CD8-positive, alpha-beta T cell (primary cell): ENCODE measurements at places on chromosomes 3 and 15.

DNA sequence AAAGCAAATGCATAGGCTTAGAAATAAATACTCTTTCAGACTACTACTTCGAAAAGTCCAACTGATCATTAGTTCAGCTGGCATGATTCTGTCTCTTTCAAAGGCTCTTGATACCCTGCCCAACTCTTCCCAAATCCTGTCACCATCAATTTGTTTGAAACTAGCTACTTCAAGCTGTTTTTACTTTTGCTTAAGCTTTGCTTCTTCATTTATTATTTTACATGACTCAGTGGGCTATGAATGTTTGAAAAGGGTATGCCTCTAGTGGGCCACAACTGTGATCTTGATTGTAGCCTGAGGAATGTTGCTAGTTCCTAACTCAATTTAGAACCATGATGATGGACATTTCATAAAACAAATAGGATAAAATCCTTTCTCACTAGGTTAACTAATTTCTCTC, 340.8 kb downstream of the NAALADL2 start:
- DNase-seq, result no peak

DNA sequence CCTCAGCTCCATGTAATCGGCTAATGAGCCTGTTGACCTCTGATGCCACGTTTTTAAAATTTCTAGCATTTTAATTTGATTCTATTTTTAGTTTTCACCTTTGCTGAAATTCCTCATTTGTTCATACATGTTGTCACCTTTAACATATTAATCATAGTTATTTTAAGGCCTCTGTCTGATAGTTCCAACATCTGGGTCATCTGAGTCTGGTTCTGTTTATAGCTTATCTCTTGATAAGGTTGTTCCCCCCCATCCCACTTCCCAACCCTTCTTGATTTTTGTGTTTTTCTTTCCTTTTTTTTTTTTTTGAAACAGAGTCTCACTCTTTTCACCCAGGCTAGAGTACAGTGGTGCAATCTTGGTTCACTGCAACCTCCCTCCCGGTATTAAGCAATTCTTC, 36.4 kb downstream of the MAP2K1 start:
- no peak for DNase-seq

- DNase-seq, result no peak
Measured at GRCh38 chr15:62357431-62357830, 192.3 kb upstream of the C2CD4B start.

DNA sequence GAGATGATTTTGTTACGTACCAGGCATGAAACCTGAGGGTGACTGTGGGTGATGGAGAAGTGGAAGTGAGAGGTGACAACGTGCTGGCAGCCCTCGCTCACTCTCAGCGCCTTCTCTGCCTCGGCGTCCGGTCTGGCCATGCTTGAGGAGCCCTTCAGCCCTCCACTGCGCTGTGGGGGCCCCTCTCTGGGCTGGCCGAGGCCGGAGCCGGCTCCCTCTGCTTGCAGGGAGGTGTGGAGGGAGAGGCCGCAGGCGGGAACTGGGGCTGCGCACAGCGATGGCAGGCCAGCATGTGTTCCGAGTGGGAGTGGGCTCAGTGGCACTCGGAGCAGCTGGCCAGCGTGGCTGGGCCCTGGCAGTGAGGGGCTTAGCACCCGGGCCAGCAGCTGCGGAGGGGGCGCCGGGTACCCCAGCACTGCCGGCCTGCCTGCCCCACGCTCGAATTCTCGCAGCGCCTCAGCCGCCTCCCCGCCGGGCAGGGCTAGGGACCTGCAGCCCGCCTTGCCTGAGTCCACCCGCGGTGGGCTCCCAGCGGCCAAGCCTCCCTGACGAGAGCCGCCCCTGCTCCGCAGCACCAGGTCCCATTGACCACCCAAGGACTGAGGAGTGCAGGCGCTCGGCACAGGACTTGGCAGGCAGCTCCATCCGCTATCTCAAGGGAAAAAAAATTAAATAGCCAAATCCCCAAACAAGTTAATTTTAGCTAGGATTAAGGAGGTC, 29.7 kb upstream of the MYRIP start:
- DNase-seq, result no peak

GRCh38 chr15:64066451-64066850, 20.2 kb upstream of the DAPK2 start:
- no peak for DNase-seq

DNA sequence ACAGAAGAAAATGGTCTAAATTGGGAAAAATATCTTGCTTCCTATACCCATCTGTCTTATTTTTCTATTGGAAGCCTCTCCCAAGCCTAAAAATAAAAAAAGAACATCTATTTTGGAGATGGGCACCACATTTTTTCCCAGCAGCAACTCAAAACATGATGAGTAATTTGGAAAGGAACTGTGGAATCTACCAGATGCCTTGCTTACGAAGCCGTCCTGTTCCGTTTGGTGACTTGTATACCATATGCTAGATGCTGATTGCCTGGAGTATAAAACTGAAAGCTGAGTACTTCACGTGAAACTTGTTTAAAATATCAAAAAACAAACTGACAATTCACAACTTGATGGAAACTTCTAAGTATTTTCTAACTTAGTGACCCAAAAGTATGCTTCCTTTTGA, 491.0 kb downstream of the ROBO2 start:
- DNase-seq, result no peak

- no peak for DNase-seq
Measured at GRCh38 chr3:44076221-44076829, 165.4 kb upstream of the TOPAZ1 start.

DNA sequence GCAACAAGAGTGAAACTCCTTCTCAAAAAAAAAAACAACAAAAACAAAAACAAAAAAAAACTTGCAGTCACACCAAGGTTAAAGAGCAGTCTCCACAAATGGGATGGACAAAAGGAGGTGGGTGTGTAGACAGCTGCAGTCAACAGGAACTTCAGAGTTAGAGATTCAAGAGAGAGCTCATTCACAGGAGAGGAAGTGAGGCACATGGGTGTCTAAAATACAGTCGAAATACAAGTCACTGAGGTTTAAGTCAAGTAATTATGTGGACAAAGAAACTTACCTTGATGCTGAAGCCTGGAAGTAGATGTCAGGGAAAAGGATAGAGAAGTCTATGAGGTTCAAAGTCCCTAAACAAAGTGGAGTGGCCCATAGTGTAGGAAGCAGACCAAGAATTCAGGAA, 14.8 kb downstream of the MRPS11 start:
- no peak for DNase-seq

DNA sequence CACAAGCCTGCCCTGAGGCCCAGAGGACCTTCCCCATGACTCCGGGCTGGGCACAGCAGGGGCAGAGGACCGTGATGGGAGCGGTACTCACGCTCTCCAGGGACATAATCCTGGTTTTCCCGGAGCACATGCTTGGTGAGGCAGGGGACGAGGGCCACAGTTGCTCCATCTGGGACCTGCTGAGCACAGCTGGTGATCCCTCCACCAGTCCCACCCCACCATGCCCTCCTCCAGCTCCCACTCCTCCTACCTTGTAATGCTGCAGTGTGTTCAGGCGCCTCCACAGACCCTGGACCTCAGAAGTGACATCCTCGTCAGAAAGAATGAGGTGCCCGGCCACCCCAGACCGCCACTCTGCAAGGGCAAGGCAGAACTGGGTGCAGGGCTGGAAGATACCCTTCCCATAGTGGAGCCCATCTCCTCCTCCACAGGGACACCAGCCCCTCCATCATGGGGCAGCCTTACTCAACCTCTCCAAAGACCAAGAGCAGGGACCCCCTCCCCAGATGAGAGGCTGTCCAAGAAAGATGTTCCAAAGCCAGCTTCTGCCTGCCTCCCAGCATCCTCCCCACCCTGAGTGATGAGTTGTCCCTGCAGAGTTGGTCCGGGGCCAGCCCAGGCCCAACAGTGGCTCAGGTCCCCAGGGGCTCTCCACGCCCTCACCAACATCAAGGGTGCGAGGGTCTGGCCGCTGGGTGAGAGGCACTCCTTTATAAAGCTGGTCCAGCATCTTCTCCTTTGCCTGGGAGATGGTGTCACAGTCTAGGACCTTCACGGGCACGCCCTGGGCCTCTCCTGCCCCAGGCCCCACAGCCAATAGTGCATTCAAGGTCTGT, 19.5 kb downstream of the PLXNB1 start:
- no peak for DNase-seq

GRCh38 chr3:143957453-143957852, 14.2 kb upstream of the DIPK2A start:
- DNase-seq, result no peak

- DNase-seq, result no peak
Measured at GRCh38 chr3:46821553-46821952, 41.7 kb downstream of the MYL3 start.

- no peak for DNase-seq
Measured at GRCh38 chr3:60552581-60552980, 698.7 kb downstream of the FHIT start.

- no peak for DNase-seq
Measured at GRCh38 chr3:188746291-188746783, 425.4 kb upstream of the TPRG1 start.

GRCh38 chr3:147620906-147621305, 211.7 kb downstream of the ZIC1 start:
- no peak for DNase-seq

DNA sequence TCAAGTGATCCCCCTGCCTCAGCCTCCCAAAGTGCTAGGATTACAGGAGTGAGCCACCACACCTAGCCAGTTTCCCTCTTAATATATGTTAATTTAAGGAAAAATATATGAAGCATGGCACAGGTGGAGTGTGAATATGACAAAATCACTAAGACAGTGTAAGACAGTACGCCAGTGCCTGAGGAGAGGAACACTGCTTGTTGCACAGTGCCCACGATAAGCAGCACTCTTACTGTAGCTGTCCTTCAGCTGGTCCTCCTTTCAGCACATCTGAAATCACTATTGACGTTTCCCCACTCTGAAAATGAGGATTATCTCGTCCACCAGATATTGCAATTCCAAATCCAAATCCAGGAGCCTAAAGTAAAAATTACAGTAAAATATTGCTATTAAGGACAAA, 49.3 kb downstream of the TJP1 start:
- no peak for DNase-seq

GRCh38 chr3:37985637-37986320, 4.8 kb upstream of the VILL start:
- no peak for DNase-seq
